CD4-positive, alpha-beta T cell treated with Interleukin-2 at 100 ng/mL for 4 hours (primary cell): ENCODE measurements at places on chromosomes 3 and 15.

DNA sequence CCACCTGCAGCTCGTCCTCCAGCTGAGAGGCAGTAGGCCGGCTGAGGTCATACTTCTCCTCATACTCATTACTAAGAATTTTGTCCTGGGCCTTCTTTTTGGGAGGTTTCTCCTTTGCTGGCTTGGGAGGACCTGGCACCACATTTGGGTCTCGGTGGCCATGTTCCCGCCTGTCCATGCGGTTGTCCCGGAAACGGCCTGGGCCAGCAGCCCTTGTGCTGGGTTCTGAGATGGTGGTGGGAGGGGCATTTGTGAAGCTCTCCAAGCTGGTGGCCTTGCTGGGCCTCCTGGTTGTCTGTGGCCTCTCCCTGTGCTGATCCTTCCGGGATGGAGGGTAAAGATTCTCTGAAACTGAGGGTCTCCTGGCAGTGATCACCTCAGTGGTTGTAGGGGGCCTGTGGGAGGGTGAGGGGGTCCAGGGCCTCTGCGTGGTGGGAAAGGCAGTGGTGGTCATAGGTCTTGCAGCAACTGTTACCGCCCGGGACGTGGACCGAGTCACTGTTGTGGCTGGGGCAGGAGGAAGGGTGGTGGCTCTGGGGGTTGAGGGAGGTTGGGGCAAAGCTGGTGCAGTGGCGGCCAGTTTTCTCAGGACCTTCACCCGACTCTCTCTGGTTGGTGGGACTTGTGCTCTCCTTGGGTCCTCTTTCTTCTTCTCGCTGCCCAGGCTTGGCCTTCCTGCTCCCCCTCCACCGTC is 2.5 kb downstream of the CCDC80 start:
- no peak for DNase-seq

GRCh38 chr3:12708584-12709192 is 44.8 kb upstream of the RAF1 start:
- DNase-seq = no peak

DNA sequence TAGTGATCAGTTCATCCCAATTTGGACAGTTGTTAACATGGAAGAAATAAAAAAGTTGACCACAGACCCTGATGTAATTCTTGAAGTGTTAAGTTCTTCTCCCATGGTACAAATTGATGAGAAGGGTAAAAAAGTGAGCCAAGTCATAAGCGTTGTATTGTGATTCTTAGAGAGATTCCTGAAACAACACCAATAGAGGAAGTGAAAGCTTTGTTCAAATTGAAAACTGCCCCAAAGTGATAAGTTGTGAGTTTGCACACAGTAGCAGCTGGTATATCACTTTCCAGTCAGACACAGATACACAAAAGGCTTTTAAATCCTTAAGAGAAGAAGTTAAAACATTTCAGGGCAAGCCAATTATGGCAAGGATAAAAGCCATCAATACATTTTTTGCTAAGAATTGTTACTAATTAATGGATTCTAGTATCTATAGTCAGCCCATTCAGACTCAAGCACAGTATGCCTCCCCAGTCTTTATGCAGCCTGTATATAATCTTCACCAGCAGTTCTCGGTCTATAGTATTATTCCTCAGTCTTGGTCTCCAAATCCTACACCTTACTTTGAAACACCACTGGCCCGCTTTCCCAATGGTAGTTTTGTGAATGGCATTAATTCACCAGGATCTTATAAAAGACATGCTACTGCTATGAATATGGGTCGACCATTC is 38.2 kb downstream of the CDIN1 start:
- DNase-seq = no peak

GRCh38 chr15:33971811-33972210 is 3.5 kb downstream of the CHRM5 start:
- DNase-seq = no peak

- no peak for DNase-seq
These were observed 110.1 kb upstream of the LPP start for GRCh38 chr3:188043891-188044290.

DNA sequence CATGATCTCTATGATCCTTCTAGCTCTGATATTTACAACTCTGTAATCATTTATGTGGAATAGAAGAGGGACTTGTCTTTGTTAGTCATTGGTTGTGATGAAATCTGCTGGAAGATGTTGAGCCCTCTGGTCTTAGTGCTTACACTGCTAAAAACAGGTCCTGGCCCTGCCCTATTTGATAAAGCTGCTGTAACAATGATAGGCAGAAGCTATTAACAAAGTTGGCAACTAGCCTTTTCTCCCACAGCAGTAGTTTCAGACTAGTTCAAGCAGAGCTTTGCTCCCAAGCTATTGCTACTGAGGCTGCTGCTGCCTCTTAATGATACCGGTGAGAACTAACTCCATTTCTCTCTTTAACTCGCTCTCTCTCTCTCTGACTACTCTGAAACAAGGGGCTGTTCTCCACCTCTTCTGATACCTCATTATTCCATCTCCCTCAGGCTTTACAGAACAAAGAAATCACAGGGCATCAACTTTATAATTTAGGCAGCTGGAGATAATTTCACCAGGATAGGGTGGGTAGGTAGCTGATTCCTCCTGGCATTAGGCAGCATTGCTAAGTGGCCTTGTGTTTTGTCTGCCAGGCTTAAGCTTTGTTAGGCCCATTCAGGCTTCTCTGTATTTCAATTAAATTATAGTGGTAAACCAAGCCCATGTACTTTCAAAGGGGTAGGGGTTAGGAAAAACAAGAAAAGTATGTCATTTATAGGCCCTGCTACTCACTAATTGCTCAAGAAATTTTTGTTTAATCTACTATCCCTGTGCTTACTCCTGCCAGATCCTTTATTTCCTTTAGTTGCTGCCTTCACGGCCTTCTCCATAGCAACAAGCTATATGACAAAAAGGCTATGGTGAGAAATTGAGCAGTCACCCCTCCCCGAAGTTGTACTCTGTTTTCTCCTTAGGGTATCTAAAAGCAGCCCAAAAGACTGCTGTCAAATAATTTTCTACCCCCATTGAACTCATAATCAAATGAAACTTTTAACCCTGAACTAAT is 139.6 kb downstream of the RBPMS2 start:
- DNase-seq = peak; percentile 15

DNA sequence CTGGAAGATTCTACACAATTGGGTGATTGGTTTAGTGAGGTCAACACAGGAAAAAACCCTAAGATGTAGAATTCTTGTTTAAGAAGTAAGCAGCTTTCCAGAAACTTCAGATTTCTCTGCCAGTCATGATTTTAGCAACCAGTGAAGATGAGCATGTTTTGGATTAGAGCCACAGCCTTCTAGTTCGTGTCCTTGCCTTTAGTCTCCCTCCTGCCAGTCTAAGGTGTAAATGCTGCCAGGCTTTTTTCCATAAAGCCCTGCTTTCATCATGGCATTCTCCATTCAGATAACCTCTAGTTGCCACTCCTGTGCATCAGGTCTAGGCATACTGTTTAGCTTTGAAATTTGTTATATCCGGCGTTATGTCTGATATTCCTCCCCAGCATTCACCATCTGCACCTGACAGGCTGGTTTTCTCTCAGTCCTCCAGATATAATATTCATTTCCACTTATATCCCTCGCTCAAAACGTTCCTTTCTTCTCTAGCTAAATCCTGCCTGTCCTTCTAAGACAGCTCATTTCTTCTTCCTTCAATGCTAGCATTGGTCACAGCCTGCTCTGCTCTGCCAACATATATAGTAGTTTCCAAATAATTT is 37.4 kb downstream of the SYN2 start:
- DNase-seq = no peak

DNA sequence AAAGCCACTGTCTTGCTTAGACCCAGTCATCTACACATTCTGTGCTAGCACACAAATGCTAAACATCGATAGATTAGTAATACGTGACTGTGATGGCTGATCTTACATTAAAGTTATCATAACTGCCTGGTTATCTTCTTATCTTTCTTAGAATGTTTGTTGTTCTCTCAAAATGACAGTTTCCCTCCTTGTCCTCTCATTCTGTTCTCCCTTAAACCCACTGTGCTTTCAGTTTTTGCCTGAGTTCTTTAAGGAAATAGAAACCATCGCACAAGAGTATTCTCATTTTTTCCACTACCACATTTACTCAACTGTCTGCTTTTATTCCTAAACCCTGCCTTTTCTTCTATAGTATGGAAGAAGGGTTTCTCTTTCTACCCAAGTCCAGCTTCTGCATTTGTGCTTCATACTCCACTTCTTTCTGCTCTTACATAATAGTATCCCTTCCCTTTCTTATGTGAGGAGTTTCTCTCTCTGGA is 17.1 kb downstream of the STX19 start:
- DNase-seq = no peak

DNA sequence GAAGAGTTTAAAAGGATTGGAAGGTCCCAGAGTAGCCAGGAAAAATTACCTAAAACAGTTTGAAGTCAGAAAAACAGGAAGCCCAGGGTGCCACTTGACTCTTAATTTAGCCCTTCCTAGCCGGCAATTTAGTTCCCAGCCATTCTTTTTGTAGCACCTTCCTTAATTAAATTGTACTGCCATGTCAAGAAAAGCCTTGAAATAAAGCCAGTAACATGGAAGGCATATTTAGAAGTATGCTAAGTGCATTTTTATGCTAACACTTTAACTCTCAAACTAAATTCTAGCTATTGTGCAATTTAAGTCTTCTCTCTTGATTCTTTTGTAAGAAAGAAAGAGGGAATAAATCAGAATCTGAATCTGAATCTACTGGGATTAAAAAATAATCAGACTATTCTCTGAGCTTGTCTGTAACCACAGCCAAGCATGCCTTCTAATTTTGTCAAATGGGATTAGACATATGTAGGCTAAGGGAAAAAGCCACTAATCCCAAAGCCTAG is 43.2 kb downstream of the MAP3K13 start:
- no peak for DNase-seq

- DNase-seq = peak; percentile 69
These were observed 11.3 kb upstream of the C3orf52 start for GRCh38 chr3:112074616-112075497.

DNA sequence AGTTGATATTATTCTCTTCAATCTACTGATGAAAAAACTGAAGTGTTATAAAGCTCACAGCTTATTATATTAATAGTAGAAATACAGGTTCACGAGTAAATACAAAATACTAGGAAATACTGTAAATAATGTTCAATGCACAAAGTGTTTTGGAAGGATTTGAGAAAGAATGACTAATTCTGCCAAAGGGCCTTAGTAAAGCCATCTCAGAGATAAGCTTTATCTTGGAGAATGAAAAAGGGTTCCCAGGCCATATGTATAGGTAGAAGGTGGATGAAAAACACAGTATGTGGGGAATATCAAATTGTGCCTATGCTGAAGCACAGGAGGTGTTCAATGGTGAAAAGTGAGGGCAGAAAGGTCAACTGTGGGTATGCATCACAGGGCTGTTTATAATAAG is 123.5 kb downstream of the CMSS1 start:
- DNase-seq = no peak

DNA sequence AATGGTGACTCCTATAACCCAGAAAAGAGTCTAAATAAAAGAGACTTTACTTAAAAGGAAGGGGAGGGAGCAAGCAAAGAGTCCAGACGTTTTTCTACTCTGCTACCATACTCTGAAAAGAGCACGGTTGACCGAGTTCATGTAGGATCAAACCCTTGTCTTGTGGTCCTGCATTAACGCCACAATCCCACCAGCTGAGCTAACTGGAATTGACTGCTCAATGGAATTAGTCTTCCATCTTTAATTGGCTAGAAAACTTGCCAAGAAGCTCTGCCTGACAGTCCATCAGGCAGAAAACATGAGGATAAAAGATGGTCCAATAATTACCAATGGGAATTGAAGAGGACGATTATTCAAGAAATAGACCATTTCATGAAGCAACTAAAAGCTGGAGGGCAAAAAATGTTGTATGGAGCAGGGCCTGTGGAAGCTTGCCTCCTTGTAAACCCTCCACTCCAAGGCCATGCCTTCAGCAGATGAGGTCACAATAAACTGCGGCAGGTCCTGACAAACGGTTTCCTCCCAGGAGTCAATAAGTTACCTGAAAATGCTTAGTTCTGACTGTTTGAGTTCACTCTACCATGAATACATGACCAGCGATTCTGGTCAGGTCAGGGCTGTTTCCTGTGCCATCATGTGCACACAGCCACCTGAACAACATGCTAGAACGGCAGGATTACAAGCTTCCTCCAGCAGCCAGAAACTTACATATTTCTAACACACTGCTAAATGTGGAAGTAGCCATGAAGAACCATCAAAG is 35.6 kb upstream of the ARHGEF3 start:
- no peak for DNase-seq

DNA sequence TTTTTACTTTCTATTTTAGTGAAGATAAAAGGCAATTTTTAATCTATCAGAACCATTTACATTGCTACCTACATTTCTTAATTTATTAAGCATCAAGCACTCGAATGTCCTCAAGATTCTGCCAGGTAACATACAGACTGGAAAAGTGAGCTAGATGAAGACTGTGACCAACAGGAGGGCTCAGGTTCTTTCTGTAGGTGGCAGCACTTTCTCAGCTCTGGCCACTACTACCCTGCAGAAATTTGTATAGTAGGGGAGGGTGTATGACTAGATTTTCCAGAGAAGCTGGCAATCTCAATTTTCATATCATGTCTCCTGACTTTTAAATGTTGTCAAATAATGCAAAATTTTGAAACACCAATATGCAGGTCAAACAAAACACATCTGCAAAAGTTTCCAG is 165.0 kb upstream of the SUCLG2 start:
- DNase-seq = peak; percentile 4

DNA sequence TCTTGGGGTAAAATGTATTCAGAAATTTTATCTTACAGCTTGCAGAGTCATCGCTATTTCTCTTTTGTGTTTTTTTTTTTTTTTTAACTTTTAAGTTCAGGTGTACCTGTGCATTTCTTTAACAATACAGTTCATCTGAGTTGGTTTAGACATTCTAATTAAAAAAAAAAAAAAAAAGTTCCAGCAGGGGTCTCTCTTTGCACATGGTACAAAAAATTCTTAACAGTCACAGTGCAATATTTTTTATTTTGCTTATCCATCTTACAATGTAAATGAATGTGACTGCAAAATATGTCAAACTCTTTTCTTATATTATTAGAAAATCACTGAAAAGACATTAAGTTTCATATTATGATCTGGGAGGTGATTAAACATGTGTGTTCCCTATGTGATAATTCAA is 47.5 kb upstream of the SLC9A9 start:
- no peak for DNase-seq

DNA sequence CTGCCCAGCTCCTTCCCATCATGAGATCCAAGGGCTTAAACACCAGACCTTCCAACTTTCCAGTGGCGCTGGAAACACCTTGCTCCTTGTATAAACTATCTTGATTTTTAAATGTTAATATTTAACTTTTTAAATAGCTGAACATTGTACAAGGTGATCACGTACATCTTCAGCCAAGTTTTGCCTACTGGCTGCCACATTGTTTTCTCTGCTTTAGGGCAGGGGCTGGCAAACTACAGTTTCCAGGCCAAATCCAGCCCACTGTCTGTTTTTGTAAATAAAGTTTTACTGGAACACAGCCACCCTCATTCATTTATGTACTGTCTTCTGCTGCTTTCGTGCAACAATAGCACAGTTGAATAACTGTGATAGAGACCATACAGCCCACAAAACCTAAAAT is 27.6 kb upstream of the FOXP1 start:
- no peak for DNase-seq

DNA sequence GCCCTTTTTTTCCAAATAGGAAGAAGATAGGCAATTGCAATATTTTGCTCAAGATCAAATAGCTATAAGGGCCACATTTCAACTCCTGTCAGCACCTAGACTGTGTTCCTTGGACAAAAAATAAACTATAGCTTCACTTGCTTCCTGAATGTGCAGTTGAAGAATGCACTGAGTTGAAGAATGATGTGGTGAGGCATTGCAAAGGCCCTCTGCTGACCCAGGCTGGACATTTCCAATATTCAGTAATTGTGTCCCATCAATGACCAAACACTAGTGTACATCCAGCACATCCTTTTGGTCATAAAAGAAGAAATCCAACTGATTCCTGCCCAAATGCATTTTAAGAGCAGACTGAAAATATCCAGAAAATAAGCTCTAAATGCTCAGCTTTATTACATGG is 424.8 kb upstream of the TGFBR2 start:
- DNase-seq = no peak
